MCF 10A (cell line): ENCODE measurements at places on chromosomes 3 and 15. TPM values are rescaled to one million over a fixed set of nuclear protein-coding genes. Genes with fewer than 3 reads are reported as not detected.

- peaks cover 23% of the 10 kb centered on the region for H3K4me1 ChIP-seq
- H3K4me3 ChIP-seq, result no peak overlapping the region
- H3K36me3 ChIP-seq, result peaks cover 6% of the 10 kb centered on the region
- peak overlapping the region; percentile 5 for H3K27ac ChIP-seq
These were observed 31.5 kb downstream of the RTP1 start for GRCh38 chr3:187228740-187229139.

- H3K27me3 ChIP-seq, result no peaks in the 10 kb centered on the region
- peak overlapping the region; percentile 87 for H3K4me3 ChIP-seq
- peaks cover 20% of the 10 kb centered on the region for H3K36me3 ChIP-seq
These were observed 758 bp upstream of the SNX33 start for GRCh38 chr15:75646944-75647364.

GRCh38 chr3:144413068-144413467 is 441.4 kb downstream of the DIPK2A start:
- H3K36me3 ChIP-seq, result no peaks in the 10 kb centered on the region
- H3K4me1 ChIP-seq, result peaks cover 6% of the 10 kb centered on the region
- no peak for DNase-seq
- no peak overlapping the region for H3K4me3 ChIP-seq
- no peaks in the 10 kb centered on the region for H3K27me3 ChIP-seq

- no peak overlapping the region for H3K27ac ChIP-seq
- H3K36me3 ChIP-seq, result no peaks in the 10 kb centered on the region
- H3K27me3 ChIP-seq, result no peaks in the 10 kb centered on the region
- no peak for DNase-seq
- no peak overlapping the region for H3K4me3 ChIP-seq
- no peaks in the 10 kb centered on the region for H3K4me1 ChIP-seq
These were observed 269.0 kb downstream of the GOLGA6L6 start for GRCh38 chr15:20272422-20273184.

DNA sequence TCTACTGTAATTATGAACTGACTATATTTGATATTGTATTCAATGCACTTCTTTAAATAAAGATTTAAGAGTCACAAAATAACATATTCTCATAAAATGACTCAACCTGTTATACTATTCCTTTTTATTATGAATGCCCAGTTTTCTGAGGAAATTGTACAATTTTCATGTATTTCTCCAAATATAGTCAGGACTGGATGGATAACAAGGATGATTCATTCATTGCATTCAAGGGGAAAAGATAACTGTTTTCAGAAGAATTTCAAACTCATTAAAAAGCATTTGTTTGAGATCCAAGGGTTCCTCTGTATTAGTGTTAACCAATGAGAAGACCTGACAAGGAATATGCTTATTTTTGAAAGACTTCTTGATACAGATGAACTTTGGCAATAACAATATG is 163.7 kb downstream of the MEIS2 start:
- DNase-seq, result no peak
- H3K4me1 ChIP-seq, result no peaks in the 10 kb centered on the region
- no peak overlapping the region for H3K27ac ChIP-seq

DNA sequence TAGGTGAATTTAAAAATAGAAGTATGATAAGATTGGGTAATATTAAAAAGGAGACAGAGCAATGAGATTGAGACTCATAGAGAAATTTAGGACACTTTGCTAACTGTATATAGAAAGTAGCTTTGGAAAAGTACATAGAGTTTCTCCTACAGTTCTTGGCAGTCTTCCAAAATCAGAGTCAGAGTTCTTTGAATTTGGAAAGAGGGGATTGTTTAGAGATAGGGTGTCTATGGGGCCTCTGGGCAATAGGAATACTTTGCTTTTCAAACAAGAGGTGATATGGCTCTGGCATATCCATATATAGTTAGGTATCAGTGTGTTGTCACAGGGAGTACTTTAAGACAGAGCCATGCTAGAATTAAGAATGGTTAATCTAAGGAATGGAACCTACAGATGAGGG is 477.1 kb upstream of the KCNMB2 start:
- H3K36me3 ChIP-seq, result no peaks in the 10 kb centered on the region
- H3K4me3 ChIP-seq, result no peak overlapping the region
- peak; percentile 38 for DNase-seq
- H3K27ac ChIP-seq, result no peak overlapping the region

GRCh38 chr3:158050461-158050860 is 55.8 kb downstream of the SHOX2 start:
- H3K36me3 ChIP-seq, result no peaks in the 10 kb centered on the region
- H3K4me1 ChIP-seq, result no peaks in the 10 kb centered on the region
- no peak for DNase-seq
- H3K27me3 ChIP-seq, result no peaks in the 10 kb centered on the region

- H3K4me3 ChIP-seq, result no peak overlapping the region
- no peak overlapping the region for H3K27ac ChIP-seq
- H3K27me3 ChIP-seq, result no peaks in the 10 kb centered on the region
- H3K4me1 ChIP-seq, result no peaks in the 10 kb centered on the region
These were observed 23.6 kb downstream of the TLNRD1 start for GRCh38 chr15:81024265-81024872.

DNA sequence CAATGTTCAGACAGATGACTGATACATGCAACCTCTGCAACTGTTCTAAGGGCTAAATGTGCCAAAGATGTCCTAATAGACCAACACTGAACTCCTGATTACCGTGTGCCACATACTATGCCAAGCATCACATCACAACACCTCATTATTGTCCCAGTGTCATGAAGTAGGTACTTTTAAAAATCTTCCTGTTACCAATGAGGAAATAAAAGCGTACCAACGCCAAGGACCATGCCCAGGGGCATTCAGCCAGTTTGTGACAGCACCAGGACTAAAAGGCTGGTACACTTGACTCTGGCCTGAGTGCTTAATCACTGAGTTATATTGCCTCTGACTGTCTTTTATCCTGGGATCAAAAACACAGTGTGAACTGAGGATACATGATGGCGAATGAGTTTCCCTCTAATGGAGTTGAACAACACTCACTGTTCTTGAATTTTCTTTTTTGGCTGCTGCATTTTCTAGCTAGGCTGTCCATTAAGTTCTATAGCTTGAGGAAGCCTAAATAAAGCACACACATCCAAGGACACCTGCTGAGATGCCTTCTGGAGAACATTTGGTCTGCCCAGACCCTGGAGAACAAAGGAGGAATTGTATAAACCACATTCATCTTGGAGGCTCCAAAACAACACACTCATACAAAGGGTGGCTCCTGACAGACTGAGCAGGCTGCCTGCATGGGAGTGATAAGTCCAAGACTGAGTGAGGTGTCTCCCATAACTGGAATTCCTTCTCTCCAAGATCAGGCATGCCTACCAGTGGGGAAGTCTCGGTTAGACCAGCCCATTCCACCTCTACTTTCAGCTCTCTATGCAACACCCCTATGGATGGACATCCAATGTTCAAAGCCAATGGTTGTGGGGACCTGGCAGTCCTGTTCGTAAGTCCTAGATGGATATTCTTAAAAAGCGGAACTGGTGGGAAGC is 126.7 kb upstream of the PRICKLE2 start:
- H3K4me1 ChIP-seq, result peaks cover 41% of the 10 kb centered on the region
- no peaks in the 10 kb centered on the region for H3K27me3 ChIP-seq
- peak; percentile 35 for DNase-seq
- H3K27ac ChIP-seq, result peak overlapping the region; percentile 86

The SEMA5B gene
- total RNA-seq, result not detected in 2 replicates

The TP63 gene
- total RNA-seq, result 26.5 and 41.9 TPM in 2 replicates

The PDIA5 gene
- total RNA-seq, result 42.7 and 47.7 TPM in 2 replicates
